Foreskin keratinocyte (primary cell): ENCODE measurements at places on chromosomes 3 and 15.

DNA sequence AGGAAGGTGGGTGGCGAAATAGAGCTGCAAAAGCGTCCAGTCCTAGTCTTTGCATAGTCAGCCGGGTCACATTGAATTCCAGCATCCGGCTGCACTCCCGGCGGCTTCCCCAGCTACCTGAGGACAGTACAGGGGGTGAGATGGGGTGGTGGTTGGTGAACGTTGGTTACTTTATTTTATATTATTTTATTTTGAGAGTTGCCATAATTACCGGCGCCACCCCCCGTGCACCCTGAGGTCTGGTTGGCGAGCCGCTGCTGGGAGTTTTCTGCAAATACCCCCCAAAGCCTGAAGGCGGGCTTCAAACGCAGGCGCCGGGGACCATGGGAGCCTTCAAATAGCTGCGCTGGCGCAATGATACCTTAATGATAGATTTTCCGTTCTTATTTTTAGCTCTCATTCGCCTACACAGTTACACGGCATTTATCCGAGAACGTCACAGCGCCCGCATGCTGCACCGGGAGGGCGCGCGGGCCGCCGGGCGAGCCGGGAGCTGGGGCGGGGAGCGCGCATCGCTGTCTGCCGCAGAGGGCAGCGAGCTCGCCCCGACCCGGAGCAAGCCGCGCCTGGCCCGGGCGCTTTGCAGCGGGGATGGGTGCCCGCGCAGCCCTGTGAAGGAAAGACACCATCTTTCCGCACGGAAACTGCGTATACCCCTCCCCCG lies 756 bp upstream of the RASGRF1 start:
- DNase-seq, result peak; percentile 28

GRCh38 chr15:85563328-85563727 lies 182.9 kb downstream of the AKAP13 start:
- no peak for DNase-seq

DNA sequence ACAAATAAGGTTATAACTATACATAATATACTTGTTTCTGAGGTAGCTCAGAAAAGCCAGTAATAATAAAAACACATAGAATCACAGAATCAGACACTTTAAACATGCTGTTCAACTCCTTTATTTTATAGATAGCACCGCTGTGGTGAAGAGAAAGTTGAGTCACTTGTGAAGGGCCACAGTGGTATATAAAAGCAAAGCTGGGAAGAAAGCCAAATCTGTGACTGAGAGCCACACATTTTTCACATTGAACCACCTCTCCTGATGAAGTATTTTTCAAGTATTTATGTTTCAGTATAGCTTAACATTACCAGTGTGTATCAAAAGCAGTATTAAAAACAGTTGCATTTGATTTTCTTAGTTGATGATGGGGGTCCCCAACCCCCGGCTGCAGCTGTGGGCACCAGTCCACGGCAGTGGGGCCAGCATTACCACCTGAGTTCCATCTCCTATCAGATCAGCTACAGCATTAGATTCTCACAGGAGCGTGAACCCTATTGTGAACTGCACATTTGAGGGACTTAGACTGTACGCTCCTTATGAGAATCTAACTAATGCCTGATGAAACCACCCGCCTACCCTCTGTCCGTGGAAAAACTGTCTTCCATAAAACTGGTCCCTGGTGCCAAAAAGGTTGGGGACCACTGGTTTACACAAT lies 46.2 kb downstream of the TBL1XR1 start:
- DNase-seq, result peak; percentile 83

- DNase-seq, result no peak
Observed at GRCh38 chr3:46442576-46443530, 21.9 kb downstream of the LTF start.

DNA sequence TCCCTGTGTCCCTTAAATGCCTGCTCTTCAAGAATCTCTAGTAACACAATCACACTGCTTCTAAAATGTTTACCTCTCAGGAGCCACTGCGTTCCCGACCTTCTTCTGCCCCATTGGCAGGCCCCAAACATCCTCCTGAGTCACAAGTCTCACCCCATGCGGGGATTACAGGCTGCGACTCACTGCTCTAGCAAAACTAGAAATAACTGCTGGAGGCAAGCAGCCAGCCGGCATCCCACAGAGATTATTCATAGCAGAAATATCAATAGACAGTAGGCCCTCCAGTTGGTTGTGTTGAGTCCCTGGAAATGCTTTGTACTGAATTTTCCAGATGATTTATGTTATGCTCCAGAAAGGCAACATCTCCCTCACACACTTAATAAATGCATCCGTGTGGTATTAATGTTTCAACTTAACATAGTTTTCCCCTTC lies 64.8 kb downstream of the RFTN1 start:
- DNase-seq, result peak; percentile 83

DNA sequence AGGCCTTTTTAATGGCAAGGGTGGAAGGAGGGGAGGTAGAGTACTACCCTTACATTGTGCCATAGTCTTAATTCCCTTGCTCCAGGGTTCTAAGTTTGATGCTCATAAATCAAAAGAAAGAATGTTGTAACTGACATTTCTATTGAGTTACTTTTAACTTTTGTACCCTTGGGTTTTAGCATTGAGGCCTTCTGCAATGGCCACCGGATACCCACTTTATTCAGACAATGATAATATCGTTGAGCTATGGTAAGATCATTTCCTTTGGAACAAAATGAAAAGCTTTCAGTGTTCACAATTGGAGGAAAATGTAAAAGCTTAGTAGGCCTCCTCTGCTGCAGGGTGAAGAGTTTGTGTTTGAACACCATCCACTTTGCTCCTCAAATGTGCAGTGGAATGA lies 16.8 kb downstream of the CGNL1 start:
- DNase-seq, result no peak

DNA sequence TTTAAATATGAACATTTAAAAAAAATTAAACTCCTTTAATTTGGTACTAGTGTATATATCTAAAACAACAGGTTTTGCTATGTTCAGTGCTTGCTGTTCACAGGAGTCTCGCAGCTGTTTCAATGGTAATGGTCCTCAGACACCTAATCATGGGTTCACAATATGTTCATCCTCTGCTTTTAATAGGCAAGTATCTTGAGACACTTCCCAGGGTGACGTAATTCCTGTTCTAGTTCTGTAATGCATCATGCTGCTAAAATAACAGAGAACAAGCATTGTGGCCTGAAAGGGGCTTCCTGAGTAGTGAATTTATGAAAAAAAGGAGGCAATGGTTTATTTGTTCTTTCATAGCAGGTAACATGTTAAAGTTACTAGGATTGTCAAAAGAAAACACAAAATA lies 625.2 kb upstream of the GBE1 start:
- no peak for DNase-seq

DNA sequence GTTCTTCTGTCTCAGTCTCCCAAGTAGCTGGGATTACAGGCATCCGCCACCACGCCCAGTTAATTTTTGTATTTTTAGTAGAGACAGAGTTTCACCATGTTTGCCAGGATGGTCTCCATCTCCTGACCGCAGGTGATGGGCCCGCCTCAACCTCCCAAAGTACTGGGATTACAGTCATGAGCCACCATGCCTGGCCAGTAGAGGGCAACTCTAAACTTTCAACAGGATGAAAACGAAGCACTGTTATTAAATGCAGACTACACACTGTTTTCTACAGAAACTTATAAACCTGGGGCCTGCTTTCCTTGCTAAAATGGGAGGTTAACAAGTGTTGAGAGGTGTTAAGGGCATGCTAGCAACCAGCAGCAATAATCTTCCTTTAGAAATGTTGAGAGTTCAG lies 7.6 kb downstream of the ARPC4 start:
- DNase-seq, result no peak

GRCh38 chr3:118900737-118901525 lies 133.7 kb downstream of the IGSF11 start:
- no peak for DNase-seq

DNA sequence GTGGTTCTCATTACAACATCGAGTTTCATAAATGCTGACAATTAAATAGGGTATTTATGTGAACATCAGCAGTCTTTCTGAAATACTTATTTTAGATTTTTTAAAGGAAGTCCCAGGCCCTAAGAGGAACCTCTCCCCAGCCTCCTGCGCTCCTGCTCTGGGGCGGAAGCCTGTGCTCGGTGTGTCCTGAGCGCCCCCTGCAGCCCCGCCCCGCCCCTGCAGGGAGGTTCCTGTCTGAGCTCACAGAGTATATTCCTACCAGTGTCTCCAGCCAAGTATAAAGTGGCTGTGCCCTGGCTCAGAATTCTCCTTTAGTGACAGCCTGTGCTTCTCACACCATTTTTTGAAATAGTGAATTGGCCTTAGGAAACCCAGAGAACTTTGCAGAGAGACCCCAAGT lies 567.9 kb downstream of the GOLGA6L6 start:
- no peak for DNase-seq

DNA sequence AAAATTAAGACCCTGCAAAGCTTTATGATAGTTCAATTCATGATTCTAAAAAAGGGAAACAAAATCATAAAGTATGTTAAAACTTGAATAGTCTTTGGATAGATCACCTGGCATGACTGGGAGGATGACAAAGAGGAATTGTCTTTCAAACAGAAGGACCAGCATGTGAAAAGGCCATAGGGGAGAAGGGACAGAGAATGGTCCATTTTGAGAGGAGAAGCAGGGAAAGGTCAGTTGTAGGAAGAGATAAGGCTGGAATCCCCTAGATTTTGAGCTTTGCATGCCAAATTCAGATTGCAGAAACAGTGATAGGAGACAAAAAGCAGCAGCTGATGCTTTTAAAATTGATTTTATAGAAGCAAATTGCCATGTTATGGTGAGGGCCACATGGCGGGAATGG lies 12.7 kb downstream of the PROS1 start:
- DNase-seq, result no peak

DNA sequence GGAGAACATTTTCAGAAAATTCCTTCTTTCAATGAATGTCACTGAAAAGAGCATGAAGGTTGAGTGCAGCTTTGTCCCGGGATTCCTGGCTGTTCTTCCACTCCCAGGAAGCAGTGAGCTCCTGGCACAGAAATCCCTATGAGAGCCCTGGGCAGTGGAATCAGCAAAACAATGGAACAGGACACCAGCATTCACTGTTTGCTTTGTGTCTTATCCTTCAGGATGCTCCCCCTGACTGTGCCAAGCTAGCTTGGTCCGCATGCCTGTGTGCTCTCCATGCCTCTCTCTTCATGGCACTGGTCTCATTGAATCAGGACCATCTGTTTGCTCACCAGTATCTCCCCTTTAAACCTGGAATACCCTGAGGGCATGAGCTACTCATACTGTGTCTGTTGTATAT lies 102.0 kb upstream of the GADL1 start:
- DNase-seq, result no peak

DNA sequence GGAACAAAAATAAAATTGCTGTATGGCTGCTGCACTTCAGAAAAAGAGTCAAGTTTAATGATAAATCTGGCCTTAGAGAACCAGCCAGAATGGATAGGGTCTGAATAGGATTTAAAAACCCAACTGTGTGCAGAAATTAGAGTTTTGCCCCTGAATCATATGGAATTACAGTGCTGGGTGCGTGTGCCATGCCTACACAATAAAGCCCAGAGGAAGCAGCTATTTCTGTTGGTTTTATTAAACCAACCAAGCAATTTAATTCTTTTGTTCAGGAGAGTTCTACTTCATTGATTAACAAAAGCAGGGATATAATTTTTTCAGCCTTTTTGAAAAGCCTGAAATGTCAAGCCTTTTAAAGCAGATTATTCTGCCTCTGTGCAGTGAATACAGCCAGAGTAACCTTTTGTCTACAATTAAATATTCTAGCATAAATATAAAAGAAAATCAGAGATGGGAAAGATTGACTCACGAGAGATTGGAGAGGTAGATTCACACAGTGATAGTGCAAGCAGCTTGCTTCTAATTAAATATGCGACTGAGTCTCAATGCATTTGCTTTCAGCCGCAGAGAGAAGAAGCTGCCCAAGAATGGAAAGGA lies 66.7 kb upstream of the DNAJC19 start:
- no peak for DNase-seq

DNA sequence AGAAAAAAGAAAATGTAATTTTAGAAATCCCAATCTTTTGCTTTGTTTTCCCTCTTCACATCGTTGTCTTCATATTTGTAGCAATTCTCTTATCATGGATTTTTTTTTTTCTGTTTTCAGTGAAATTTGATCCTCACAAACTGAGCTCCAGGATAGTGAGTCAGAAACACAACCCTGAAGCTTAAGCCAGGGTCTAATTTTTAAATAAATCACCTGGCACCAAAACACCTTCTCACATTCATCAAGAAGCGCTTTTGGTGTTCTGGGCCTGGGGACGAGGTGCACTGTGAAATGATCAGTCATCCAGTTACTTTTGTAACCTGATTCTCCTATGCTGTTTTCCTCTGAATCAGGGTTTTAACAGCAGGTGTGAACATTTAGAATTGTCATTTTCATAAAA lies 87.7 kb downstream of the REC114 start:
- no peak for DNase-seq

DNA sequence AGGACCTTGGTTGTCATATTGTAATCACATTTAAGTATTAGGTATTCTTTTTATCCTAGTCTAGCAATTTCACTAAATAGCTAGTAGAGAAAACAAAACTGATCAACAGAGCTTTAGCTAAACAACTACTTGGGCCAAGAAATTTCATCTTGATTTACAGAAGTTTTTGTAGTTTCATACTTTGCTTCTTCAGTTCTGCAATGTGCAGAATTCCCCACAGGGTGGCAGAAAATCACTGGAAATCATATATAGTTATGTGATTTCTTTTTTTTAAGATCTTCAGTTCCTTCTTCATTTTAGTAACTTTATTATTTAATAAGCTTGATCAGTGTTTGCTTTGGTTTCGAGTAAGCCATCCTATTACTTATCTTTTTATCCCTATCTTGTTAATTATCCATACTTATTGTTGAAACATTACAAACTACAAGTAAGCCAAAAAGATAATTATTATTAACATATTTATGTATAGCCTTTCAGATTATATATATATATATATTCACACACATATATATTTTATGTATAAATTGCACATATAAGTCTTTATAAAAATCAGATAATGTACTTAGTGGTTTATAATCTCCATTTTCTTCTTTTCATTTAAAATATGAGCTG lies 2.2 kb upstream of the BNIP2 start:
- DNase-seq, result peak; percentile 34

DNA sequence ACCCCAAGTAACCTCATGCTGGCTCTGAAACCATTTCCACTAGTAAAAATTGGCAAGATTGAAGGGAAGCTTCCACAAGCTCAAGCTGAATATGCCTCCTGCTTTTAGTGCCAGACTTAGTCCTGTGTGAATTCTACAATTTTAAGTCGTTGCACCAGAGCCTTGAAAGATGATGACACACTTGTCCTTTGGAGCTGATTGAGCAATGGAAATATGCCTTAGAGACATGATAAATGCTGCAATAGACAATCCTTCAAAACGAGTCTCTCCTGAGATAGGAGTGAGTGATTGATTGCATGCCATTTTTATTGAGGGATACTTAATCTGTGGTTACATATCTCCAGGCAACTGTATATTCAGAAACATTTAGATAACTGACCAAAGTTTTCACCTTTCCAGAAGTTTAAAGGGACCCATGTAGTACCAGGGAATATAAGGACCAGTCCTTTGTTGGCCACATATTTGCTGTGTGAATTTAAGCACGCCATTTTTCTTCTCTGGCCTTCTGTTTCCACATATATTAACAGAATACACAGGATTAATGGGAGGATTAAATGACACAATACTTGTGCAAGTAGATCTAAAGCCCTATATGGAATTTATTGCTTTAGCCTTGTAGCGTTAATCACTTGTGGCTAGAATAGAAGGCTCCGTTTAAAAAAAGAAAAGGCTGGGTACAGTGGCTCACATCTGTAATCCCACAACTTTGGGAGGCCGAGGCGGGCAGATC lies 65.1 kb downstream of the PPARG start:
- DNase-seq, result peak; percentile 21

- no peak for DNase-seq
Observed at GRCh38 chr3:157329551-157329950, 107.1 kb upstream of the PTX3 start.

- DNase-seq, result no peak
Observed at GRCh38 chr15:79967298-79968182, 3.5 kb downstream of the BCL2A1 start.

GRCh38 chr3:44434834-44435510 lies 42.5 kb downstream of the ZNF445 start:
- DNase-seq, result no peak
